ENCODE measurements at places on chromosomes 7 and 10.

- no peak for DNase-seq
These were observed 216.3 kb downstream of the SFMBT2 start for GRCh38 chr10:7194571-7194970.

DNA sequence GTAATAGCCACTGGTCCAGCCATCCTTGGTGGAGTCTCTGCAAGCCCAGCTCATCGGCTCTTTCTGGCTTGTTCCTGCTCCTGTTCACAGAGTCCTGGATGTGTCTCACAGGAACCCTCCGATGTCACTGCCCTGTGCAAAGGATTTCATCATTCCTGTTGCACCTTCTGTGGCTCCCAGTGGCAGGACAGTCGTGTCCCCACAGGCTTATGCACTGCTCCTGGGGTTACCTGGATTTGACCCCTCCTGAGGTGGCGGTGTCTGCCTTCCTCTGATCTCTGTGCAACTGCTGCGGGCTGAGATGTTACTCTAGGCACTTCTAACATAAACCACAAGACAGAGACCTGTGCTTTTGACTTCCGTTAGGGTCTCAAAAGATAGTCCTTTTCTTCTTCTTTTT, 30.6 kb downstream of the APBB1IP start:
- DNase-seq, result no peak

DNA sequence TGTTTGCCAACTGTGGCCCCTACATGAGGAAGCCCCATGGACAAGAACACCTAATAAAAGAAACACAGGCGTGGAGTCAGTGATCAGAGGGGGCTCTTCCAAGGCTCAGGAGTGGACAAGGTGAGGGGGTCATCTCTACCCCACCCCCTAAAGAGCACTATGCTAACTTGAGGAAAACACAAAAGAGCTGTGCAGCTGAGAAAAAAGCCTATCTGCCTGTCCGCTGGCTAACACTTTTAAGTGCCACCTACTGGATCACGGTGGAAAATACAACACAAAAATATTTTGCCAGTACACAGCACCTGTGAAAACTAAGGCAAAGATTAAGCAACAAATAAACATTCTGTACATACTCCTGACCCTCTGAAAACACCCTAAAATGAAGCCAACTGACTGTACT, 53.1 kb upstream of the COBL start:
- peak; percentile 18 for DNase-seq

DNA sequence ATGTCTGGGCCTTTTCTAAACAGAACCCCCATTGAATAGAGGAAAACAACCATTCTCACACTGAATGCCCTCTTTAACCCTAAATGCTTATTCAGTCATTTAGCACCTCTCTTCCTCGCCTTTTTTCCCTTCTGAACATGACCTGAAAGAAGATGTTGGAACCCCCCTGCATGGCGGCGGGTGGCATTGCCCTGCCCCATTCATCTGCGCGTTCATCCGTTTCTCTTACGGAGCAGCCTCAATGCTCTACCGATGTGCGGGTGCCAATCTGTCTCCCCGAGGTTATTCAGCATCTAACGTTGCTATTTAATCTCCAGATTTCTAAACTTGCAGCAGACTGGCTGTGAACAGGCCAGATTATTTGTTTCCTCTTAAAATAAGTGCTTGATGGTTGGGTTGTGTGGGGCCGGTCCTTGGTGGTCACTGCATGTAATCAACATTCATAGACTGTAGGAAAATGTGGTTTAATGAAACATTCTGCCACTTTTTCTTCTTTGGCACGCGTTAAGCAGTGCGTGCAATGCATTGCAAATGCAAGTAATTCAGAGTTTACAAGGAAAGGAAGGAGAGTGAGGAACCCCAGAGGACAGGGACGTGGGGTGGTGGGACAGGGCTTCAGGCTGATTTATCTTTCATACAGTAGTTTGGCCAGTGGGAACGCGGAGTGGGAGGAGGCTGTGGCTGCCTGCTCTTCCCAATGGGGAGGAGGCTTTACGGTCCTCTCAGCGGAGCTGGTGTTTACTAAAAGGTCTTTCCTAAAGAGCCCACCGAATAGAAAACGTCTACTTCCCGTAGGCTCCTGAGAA, 286.7 kb downstream of the DPP6 start:
- no peak for DNase-seq

DNA sequence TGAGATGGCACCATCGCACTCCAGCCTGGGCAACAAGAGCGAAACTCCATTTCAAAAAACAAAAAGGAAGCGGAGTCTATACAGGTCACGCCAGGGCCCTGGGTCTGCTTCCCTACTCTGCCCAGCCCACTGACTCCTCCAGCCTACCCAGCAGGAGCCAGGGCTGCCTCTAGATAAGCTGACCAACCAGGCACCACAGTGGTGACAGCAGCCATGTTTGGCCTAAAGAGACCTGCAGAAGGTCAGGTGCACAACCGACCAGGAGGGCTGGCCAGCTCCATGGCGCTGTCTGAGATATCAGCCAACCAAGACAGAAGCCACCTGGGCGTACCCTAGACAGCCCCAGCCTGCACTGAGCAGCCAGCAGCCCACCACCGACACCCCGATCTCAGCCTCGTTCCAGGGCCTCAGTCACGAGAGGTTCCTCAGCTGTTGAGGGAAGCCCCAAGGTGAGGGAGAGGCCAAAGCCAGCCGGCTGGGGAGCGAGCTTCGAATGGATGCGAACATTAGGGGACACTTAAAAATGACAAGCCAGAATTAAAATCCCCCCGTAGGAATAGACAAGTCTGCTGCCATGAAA, 24.4 kb upstream of the PWWP2B start:
- DNase-seq, result no peak

All from OCI-M1 (cell line).